Activated naive CD4-positive, alpha-beta T cell treated with anti-CD3 and anti-CD28 coated beads, Interleukin-2, amount 50 U/mL, for 72 hours (primary cell): ENCODE measurements at places on chromosomes 5 and 9.

- DNase-seq, result no peak
These were observed 49.9 kb upstream of the TTC23L start for GRCh38 chr5:34789021-34789531.

- no peak for DNase-seq
These were observed 1.5 kb upstream of the SLC6A19 start for GRCh38 chr5:1199649-1200494.

- DNase-seq, result no peak
These were observed 228.2 kb upstream of the TYRP1 start for GRCh38 chr9:12464910-12465512.

- DNase-seq, result no peak
These were observed 170.6 kb downstream of the SEMA6A start for GRCh38 chr5:116404016-116404415.

- DNase-seq, result no peak
These were observed 29.6 kb upstream of the ASTN2 start for GRCh38 chr9:117444501-117444900.

GRCh38 chr9:134229466-134230091, 65.2 kb upstream of the RNU6ATAC start:
- no peak for DNase-seq

GRCh38 chr5:135034236-135034962, 371 bp upstream of the PITX1 start:
- DNase-seq, result no peak

GRCh38 chr5:5011151-5011550, 129.0 kb upstream of the ADAMTS16 start:
- no peak for DNase-seq

DNA sequence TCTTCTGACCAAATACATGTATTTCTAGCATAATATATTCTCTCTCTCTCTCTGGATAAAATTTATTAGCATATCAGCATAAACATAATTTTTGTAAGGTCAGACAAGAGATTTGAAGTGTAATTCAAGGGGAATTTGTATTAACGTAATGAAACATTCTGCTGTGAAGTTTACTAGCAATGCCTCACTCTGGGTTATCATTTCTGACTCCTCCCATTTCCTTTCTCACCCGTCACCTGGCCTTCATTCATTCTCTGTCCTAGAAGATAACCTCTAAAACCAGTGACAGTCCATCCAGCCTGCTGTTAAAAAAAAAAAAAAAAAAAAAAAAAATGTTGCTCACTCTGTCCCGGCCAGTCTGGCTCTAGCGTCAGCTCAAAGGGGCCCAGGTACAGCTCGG, 27.1 kb downstream of the GRAMD2B start:
- DNase-seq, result no peak

GRCh38 chr9:16358751-16359150, 511.7 kb downstream of the BNC2 start:
- no peak for DNase-seq

DNA sequence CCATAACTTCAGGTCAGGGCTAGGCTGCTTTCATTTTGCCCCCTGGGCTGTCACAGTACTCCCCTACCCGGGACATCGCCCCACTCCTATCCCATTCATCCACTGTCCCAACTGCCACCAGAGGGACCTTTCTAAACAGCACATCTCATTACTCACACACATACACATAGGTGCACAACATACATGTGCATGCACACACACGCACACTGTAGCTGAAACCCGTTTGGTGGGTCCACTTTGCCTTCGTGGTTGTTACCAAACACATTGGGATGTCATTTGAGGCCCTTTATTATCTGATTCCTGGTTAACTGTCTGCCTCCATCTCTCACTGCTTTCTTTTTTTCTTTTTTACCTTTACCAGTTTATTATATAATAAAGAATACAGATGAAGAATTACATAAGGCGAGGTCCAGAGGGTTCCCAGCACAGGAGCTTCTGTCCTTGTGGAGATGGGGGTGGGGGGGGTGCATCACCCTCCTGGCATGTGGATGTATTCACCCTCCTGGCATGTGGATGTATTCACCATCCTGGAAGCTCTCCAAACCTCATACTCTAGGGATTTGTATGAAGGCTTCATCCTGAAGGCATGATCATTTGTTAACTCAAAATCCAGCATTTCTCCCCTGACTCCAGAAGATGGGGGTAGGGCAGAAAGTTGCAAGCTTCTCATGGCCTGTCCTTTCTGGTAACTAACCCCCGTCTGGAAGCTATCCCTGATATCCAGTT, 186.0 kb downstream of the GOLPH3 start:
- DNase-seq, result no peak

DNA sequence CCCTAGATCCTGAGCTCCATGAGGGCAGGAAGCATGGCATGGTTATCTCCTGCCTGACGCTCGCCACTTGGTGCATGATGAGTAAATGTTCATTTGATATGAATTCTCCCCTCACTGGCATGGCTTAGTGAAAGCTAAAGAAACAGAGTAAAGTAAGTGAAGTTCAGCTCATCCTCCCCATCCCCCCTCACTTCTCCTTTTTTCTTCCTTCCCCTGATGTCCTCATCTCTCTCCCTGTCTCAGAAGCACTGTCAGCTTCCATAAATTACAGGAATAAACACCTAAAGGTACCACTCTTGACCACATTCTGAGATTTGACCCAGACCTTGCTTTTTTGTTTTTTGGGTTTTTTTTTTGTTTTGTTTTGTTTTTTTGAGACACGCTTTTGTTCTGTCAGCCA, 73.3 kb downstream of the SNX18 start:
- no peak for DNase-seq

GRCh38 chr5:80140496-80140895, 105.3 kb downstream of the THBS4 start:
- no peak for DNase-seq

- DNase-seq, result no peak
These were observed 772.3 kb downstream of the MAT2B start for GRCh38 chr5:164277720-164278119.

GRCh38 chr9:71719562-71719961, 48.8 kb downstream of the CEMIP2 start:
- DNase-seq, result no peak

DNA sequence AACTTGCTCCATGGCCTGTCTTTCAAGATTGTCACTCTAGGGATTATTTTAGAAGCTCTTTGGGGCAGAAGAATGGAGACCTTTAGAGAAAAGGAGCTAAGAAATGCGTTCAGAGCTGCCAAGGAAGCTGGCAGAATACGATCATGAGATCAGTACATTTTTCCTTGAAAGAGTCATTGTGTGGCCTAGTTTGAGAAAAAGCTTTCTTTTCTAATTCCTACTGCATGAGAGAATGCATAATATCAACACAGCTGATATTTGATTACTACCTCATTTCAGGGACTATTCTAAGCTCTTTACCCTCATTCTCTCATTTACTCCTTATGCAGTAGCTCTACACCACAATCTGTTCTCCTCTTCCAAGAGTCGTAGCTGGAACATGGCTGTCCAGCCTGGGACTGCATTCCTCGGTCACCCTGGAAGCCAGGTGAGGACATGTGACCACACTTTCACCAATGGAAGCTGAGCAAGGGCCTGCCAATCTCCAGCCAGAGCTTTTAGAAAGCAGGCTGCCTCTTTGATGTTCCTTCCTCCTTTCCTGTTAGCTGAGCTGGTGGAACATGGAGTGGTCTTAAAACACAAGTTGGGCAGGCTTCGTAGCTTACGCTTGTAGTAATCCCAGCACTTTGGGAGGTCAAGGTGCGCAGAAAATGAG, 99.3 kb upstream of the LHFPL2 start:
- DNase-seq, result no peak

- no peak for DNase-seq
These were observed 231.6 kb upstream of the ANKH start for GRCh38 chr5:15103130-15103529.

DNA sequence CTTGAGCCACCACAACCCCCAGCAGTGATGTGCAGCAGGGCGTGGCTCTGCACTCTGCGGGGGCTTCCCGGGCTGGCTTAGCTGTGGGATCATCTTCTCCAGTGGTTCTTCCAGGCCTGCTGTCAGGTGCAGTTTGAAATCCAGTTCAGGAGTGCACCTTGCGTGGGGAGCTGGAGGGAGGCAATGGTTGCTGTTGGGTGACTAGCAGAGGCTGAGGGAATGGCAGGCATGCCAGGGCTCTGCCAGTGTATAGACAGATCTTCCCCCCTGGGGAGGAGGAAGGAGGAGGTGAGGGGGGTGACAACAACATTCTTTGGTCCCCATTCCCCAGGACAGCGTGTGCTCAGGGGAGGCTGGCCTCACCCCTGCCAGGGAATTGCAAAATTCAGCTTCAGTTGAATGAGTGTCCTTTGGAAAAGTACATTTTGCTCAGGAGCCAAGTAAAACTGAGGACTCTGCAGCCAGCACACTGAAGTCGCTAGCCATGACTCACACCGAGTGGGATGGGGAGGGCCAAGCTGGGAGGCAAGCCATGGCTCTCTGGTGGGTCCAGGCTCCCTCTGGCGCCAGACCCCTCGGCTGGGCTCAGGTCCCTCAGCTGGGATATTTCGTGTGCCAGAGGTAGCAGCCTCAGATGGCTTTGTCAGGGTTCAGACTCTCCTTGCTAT, 35.0 kb downstream of the ERGIC1 start:
- DNase-seq, result no peak

DNA sequence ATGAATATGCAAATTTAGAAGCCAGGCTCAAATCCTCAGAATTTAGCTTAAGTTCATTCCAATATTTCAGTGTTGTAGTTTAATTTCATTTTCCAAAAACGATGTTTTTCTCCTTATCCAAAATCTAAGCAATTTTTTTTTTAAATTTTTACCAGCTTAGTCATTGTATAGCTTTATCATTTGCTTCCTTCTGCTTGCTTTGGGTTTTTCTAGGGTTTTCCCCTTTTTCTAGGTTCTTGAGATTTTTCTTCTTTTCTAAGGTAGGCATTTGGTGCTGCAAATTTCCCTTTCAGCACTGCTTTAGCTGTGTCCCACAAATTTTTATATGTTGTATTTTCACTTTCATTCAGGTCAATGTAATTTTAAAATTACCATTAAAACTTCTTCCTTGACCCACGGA, 34.4 kb upstream of the CCDC112 start:
- DNase-seq, result no peak

DNA sequence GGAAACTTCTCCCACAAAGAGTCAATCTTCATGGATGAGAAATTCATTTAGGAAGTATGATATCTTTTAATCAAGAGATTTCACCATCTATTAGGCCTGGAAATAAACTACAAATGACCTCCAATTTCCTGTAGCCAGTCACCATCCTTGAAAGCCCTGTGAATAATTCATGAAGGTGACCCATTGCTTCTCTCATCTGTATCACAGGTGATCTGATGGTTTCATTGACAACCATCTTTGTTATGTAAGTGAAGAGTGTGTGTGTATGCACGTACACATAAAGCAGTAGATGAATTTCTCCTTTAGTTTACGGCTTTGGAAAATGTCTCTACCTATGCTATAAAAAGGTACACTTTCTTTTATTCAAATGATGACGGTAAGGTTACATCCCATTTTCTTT, 644.1 kb upstream of the KLF4 start:
- no peak for DNase-seq

DNA sequence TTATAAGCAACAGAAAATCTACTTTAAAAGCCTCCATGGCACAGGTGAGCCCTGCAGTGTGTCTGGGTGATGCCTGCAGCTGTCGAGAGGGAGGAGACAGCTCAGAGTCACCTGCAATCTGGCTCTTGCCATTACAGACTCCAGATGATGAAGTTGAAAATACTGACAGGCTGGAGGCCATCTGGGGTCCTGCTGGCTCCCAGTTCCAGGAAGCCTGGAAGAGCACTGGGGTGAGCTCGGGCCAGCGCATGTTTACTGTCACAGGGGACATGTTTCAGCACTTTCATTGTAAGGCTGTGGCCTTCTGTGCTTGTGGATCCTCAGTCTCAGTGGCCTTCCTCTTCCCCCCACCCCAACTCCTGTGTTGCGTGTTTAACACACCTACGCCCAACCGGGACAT, 28.4 kb downstream of the CEL start:
- DNase-seq, result no peak

GRCh38 chr9:21750021-21750735, 52.3 kb upstream of the MTAP start:
- DNase-seq, result no peak

DNA sequence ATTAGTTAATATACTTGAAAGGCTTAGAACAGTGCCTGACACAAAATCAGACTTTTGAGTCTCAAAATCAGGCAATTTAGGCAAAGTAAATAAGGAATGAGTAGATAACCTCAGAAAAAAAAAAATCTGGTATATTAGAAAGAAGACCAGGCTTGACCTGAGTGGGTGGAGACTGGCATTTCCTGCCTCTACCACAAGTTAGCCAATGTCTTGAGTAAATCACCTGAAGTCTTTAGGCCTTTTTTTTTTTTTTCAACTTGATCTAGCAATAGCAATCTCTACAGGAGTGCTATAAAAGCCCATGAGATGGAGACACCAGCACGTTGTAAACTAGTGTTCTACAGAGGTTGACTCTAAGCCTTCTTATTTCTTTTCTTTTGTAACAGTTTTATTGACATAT, 104.2 kb upstream of the RASEF start:
- DNase-seq, result no peak

- no peak for DNase-seq
These were observed 78.3 kb upstream of the SEMA6A start for GRCh38 chr5:116652903-116653302.

GRCh38 chr5:43191740-43192557, at the start of gene NIM1K:
Gene NIM1K, plus strand, starts transcription at chr5:43192225. Its CDS starts 53,551 bp downstream, at chr5:43245776.
- peak; percentile 63 for DNase-seq

DNA sequence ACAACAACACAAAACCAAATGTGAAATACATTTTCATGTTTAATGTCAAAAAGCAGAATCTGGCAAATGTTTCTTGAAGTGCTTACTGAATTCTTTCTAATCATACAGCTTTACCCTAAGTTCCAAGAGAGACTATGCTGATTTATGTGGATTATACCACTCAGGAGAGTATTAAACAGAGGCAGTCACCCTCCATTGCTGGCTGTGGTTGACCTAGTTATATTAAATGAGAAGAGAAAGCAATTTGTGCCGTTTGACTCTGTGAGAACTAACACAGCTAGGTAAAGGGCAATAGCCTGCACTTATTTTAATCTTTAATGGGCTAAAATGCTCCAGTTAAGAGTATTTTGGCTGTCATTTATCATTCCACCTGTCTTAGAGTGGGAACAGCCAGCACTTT, 62.6 kb downstream of the ELL2 start:
- no peak for DNase-seq

DNA sequence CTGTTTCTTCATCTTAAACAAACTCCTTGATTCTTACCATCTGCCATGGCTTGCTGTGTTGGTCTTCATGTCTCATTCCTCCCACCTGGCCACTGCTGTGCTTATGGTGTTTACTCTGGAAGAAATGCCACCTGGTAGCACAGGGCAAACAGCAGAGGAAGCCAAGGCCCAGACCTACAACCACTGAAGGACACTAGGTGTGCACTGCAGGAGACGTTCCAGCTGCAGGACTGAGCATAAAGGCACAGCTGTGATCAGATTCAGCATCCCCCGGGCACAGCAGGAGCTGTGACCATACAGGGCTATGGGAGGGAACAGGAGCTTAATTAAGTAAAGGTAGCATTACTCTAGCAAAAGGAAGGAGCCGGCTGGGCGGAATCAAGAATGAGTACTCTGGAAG, 12.6 kb upstream of the GNAQ start:
- DNase-seq, result no peak
